ENCODE measurements at places on chromosomes 16 and 17.
A peak's percentile ranks its signal among the peaks of the same experiment; 100 is the strongest.

- H3K36me3 ChIP-seq = no peaks in the 10 kb centered on the region
- peaks cover 1% of the 10 kb centered on the region for H3K27me3 ChIP-seq
Measured at GRCh38 chr17:18218756-18219415, 6.5 kb upstream of the LLGL1 start.

GRCh38 chr16:81275795-81276194, 37.3 kb downstream of the BCO1 start:
- no peaks in the 10 kb centered on the region for H3K36me3 ChIP-seq
- no peaks in the 10 kb centered on the region for H3K27me3 ChIP-seq
- no peak for DNase-seq
- no peak overlapping the region for H3K27ac ChIP-seq
- no peak overlapping the region for H3K4me3 ChIP-seq

- peak overlapping the region; percentile 52 for H3K4me3 ChIP-seq
- peak; percentile 45 for DNase-seq
- H3K36me3 ChIP-seq = no peaks in the 10 kb centered on the region
- H3K4me1 ChIP-seq = peaks cover 50% of the 10 kb centered on the region
Measured at GRCh38 chr17:77419547-77420094, 278.9 kb downstream of the SEC14L1 start.

DNA sequence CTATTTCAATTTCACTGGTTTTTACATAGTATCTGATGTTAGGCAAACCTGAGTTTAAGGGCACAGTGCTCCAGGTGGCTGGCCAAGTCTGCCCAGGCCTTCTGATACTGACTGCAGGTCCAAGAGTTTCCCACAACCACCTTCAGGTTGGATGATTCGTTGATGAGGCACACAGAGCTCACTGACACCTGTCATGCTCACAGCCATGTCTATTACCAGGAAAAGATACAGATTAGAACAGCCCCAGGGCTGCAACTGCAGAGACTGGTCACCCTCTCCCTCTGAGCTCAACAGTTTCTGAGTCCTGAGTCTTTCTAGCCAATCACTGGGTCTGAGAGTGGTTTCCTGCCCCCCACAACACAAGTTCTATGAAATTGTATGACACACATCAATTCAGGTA, 37.2 kb downstream of the MEAK7 start:
- no peaks in the 10 kb centered on the region for H3K4me1 ChIP-seq
- no peak for DNase-seq
- peaks cover 2% of the 10 kb centered on the region for H3K27me3 ChIP-seq
- H3K4me3 ChIP-seq = no peak overlapping the region
- H3K36me3 ChIP-seq = peaks cover 19% of the 10 kb centered on the region

- no peak overlapping the region for H3K27ac ChIP-seq
Measured at GRCh38 chr16:12423131-12423530, 380.6 kb downstream of the CPPED1 start.

GRCh38 chr16:66231452-66232160, 134.9 kb upstream of the CDH5 start:
- no peak overlapping the region for H3K4me3 ChIP-seq
- H3K4me1 ChIP-seq = no peaks in the 10 kb centered on the region
- H3K27ac ChIP-seq = no peak overlapping the region
- peaks cover 7% of the 10 kb centered on the region for H3K27me3 ChIP-seq

- H3K4me1 ChIP-seq = no peaks in the 10 kb centered on the region
- H3K36me3 ChIP-seq = no peaks in the 10 kb centered on the region
- H3K4me3 ChIP-seq = no peak overlapping the region
- H3K27ac ChIP-seq = no peak overlapping the region
- H3K27me3 ChIP-seq = peaks cover 4% of the 10 kb centered on the region
Measured at GRCh38 chr17:17028059-17028877, 14.0 kb upstream of the MPRIP start.

- H3K4me1 ChIP-seq = no peaks in the 10 kb centered on the region
- H3K4me3 ChIP-seq = no peak overlapping the region
- no peak overlapping the region for H3K27ac ChIP-seq
- H3K36me3 ChIP-seq = no peaks in the 10 kb centered on the region
Measured at GRCh38 chr16:52398491-52398960, 148.4 kb downstream of the TOX3 start.

- H3K4me3 ChIP-seq = no peak overlapping the region
- no peaks in the 10 kb centered on the region for H3K36me3 ChIP-seq
- H3K27ac ChIP-seq = no peak overlapping the region
Measured at GRCh38 chr16:70466805-70467076, 12.3 kb downstream of the FCSK start.

DNA sequence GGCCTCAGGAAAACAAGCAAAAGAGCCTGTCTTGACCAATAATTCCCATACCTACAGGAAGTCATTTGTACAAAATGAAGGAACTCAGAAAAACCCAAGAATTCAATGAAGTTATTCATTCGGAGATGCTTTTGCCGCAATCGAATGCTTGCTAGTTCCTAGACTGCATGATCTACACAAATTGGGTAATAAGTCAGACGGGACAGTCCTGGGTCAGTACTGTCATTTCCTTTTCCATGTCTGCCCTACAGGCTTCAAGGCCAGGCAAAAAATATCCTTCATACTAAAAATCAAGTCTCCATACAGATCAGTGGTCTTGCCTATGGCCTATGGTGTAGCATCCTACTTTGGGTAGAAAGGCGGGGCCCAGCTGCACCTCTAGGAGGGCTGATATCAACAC, 71.4 kb downstream of the CFDP1 start:
- H3K27me3 ChIP-seq = no peaks in the 10 kb centered on the region
- H3K4me3 ChIP-seq = no peak overlapping the region
- DNase-seq = no peak
- H3K36me3 ChIP-seq = peaks cover 24% of the 10 kb centered on the region

- H3K4me3 ChIP-seq = no peak overlapping the region
- H3K27me3 ChIP-seq = no peaks in the 10 kb centered on the region
- no peak overlapping the region for H3K27ac ChIP-seq
- no peak for DNase-seq
- no peaks in the 10 kb centered on the region for H3K4me1 ChIP-seq
- H3K36me3 ChIP-seq = no peaks in the 10 kb centered on the region
Measured at GRCh38 chr16:71937868-71938510, 42.7 kb downstream of the IST1 start.

GRCh38 chr17:57213180-57213825, 43.0 kb upstream of the MSI2 start:
- no peak overlapping the region for H3K4me3 ChIP-seq
- no peak for DNase-seq
- no peak overlapping the region for H3K27ac ChIP-seq
- peaks cover 6% of the 10 kb centered on the region for H3K27me3 ChIP-seq
- H3K4me1 ChIP-seq = no peaks in the 10 kb centered on the region
